ENCODE measurements at places on chromosomes 12 and 14.

GRCh38 chr12:65826353-65827171 is 2.3 kb downstream of the HMGA2 start:
- DNase-seq: no peak

GRCh38 chr12:119249383-119250155 is 70.8 kb downstream of the HSPB8 start:
- DNase-seq: no peak

GRCh38 chr14:93073358-93073707 is 42.4 kb downstream of the ITPK1 start:
- DNase-seq: no peak

DNA sequence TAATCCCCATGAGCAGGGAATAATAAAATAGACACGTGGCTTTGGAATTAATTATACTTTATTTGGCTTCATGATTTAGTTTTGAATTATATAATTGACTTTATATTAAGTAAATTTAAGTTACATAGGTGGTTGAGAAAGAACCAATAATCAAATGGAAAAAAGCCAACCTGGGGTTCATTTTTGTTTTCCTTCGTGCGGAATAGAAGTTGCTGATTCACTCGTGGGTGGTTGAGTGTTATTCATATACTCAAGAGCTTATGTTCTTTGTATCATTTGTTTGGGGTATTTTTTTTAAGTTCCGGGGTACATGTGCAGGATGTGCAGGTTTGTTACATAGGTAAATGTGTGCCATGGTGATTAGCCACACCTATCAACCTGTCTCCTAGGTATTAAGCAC is 58.0 kb downstream of the ZNF664 start:
- DNase-seq: no peak

DNA sequence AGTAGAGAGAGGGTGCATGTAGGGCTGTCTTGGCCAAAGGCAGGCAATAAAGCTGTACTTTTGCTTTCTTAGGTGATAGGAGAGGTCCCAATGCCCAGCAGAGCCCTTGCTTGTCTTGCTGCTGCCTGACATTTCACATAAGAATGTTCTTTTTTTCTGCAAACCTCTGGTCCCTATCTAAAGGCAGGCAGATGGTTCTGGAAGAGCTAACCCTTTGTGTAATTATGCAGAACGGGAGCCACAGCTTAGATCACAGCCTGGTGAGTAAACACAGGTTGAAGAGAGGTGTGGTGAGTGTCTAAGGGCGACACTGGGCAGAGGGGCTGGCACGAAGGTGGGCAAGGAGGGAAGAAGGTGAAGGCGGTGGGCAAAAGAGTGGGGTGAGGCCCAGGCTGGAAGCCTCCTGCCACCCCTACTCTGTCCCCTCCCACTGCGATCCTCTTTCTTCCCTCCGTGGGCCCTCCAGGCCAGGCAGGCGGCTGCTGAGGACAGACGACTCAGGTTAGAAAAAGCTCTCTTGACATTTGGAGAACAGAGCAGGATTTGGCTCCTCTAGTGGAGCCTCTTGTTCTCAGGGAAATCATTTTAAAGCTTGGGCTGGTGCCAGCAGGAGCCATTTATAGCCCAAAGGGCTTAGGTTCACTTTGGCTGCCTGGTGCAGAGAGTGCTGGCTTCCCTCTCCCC is 42.8 kb downstream of the PRMT8 start:
- DNase-seq: peak; percentile 69

DNA sequence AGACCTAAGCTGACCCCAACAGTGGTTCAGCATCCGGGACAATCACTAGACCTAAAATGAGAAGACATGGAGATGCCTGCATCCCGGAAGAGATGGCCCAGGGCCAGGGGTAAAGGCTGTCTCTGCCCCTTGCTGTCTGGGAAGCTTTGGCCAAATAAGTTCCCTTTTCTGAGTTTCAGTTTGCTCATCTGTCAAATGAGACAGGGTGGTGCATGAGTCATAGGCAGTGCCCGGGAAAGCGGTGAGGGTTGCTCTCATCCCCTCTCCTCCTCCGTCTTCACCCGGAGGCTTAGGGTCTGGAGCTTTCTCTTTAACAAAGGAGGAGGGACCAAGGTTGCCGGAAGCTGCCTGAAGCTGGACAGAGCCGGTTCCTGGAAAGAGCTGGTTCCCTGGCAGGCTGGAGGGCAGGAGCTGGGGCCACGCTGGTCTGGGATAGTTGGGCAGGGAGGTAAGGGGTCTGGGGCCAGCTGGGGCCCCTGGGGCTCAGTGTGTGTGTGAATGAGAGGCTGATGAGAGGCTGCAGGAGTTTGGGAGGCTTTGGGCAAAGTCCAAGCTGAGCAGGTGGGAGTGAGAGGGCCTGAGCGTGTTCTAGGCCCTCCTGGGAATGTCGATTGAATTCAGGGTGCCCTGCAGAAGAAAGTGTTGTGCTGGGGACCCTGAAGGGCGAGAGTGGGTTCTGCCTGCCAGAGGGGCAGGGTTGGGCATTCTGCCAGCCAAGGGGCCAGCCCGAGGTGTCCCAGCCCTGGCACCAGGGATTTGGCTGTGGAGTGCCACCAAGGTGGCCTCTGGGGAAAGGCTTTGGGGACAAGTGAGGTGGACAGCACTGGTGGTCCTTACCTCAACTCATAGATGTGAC is at the start of gene SDSL:
TSS of gene SDSL (plus strand) at position 351 of the 856 bp plus-strand sequence. CDS start 5,603 bp downstream, outside the sequence.
- peak; percentile 49 for DNase-seq

DNA sequence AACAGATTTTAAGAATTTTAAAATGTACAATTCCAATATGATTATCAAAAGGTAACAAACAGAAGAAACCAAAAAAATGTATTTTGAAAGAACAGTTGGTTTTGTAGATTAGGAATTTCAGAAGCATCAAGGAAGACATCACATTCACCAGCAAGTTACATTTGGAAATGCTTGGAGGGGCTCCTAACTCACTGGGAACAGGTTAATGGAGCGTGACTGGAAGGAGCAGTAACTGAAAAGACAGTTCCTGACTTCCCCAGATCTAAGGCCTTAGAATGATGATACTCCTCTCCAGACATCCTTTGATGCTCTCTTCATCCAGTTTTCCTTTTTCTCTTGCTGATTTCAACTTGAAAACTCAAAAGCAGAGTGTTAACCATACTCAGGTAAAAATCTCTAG is 220.0 kb upstream of the EGLN3 start:
- DNase-seq: no peak

- DNase-seq: no peak
Observed at GRCh38 chr14:96224480-96225096, 19.9 kb downstream of the BDKRB2 start.

GRCh38 chr12:131114271-131114670 is 160.6 kb downstream of the ADGRD1 start:
- no peak for DNase-seq

- no peak for DNase-seq
Observed at GRCh38 chr14:79413734-79414428, 797.4 kb downstream of the DIO2 start.

DNA sequence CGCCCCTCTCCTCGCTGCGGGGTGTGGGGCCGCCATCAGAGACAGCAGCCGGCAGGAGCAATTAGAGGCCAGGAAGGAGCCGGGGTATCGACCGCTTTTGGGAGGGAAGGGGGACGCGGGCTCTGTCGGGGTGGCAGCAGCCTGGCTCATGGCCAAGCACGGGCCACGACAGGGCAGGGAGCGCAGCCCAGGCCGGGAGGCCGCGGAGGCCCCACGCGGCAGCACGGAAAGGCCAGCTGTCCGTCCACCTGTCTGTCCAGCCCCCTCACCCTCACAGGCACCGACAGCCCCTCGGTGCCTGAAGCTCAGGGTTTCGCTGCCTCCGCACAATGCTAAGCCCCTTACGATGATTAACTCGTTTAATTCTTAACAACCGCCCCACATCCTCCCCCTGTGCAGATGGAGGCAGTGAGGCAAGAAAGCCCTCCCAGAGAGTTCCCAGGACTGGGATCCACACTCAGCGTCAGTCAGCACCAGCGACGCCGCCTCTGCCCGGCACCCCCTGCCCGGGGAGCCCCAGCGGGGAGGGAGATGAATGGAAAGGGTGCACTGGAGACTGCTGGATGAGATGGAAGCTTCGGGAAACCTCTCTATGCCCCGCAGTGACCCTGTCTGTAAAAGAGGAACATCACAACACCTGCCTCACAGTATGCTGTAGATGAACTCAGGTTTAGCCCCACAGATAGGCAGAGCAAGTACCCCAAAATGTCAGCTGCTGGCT is 23.7 kb downstream of the NCOR2 start:
- no peak for DNase-seq

GRCh38 chr12:42315108-42315507 is 10.8 kb downstream of the ZCRB1 start:
- DNase-seq: no peak

- no peak for DNase-seq
Observed at GRCh38 chr12:7068994-7069346, 8.5 kb downstream of the C1S start.

GRCh38 chr12:795305-795704 is 42.9 kb downstream of the WNK1 start:
- DNase-seq: no peak

GRCh38 chr14:55718551-55718950 is 138.5 kb downstream of the KTN1 start:
- DNase-seq: no peak

GRCh38 chr12:71425568-71426299 is 13.9 kb upstream of the LGR5 start:
- DNase-seq: no peak

DNA sequence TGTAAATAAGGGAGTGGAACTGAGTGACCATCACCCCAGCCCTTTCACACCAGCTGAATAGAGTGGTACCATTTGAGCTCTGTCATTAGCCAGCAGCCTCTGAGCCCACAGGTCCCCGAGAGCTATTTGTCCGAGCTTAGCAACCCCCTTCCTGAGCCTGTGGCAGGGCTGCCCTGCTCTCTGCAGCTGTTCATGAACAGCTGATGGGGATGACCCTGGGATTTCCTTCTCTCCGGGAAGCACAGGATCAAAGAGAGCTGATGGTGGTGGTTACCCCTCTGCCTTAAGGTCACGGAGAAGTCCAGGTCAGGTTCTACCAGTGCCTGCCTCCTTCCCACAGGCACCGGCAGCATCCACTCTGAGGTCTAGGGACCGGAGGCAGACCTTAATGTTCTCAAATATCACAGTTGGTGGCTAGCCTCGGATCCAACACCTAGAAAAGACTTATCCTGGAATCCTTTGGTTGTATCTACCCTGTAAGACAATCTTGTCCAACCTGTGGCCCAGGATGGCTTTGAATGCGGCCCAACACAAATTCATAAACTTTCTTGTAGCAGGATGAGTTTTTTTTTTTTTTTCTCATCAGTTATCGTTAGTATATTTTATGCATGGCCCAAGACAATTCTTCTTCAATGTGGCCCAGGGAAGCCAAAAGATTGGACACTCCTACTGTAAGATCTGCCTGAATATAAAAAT is 81.1 kb downstream of the ESRRB start:
- peak; percentile 70 for DNase-seq

DNA sequence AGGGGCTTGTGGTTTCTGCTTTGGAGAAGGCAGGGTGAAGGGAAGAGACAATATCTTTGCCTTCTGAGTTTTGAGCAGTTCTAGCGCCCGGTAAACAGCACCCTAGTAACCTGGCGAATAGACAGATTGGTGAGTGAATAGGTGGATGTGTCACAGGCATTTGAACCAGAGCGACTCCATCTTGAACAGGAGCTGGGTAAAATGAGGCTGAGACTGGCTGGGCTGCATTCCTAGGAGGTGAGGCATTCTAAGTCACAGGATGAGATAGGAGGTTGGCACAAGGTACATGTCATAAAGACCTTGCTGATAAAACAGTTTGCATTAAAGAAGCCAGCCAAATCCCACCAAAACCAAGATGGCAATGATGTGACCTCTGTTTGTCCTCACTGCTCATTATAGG is 643.6 kb upstream of the TMEM132C start:
- no peak for DNase-seq

DNA sequence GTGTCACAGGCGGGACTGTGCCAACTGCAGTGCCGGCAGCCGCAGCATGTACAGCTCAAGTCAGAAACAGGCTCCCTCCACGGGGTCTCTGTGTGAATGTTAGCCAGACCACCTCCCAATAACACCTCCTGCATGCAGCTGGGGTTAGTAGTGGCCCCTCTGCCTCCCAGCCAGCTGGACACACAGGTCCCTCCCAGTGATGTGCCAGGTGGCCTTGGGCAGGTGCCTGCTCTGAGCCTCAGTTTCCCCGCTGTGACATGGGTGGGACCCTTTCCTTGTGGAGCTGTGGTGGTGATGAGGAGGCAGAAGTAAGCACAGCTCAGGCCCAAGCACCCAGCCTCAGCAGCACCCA is 139.9 kb downstream of the ADGRD1 start:
- DNase-seq: no peak

DNA sequence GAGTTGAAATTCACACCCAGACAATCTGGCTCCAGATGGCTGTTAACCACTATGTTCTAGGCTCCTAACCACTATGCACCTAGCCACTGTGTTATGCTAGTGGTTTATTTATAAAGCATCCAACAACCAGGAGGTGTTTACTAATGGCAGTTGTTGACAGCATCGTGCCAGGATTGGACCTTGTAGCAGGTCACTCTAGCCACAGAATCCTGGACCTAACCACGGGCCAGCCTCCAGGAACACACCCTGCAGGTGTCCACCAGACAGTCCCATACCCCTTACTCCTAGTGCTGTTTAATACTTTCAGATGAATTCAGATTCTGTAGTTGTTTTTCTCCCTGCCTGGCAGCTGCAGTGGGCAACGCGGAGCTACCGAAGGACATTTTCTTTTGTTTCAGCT is 109.4 kb upstream of the MYL2 start:
- no peak for DNase-seq

GRCh38 chr12:101783150-101783549 is 43.9 kb upstream of the SYCP3 start:
- peak; percentile 69 for DNase-seq

- DNase-seq: no peak
Observed at GRCh38 chr12:92639017-92639416, 63.8 kb upstream of the PLEKHG7 start.

DNA sequence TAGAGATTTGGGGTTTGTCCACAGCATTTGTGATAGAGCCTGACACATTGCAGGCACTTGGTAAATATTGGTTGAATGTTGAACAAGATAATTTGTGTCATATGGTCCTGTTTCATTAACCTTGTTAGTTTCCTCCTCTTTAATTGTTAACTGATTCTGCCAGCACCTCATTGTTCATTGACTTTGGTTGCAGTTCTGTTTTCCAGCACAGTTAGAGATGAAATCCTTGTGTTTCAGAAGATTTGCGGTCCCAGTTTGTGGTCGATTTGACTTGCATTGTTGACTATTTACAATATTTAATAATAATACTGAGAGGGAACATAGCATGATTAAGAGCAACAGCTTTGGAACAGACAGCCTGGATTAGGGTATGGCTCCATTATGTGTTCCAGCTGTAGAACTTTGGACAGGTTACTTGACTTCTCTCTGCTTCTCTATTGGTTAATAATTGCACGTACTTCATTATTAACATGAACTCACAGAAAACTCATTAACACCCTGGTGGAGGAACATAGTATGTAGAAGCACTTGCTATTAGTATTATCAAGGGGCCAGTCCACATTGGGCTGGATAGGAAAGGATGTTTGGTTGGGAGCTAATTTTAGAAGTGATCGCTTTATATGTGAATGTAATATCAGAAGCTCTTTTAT is 8.7 kb downstream of the DRAM1 start:
- DNase-seq: no peak

All from prostate gland (tissue), 2 donors.